Kidney capillary endothelial cell (primary cell): ENCODE measurements at places on chromosomes 4 and X.

GRCh38 chr4:133808151-133808550 is 393.4 kb downstream of the PABPC4L start:
- no peak for DNase-seq

DNA sequence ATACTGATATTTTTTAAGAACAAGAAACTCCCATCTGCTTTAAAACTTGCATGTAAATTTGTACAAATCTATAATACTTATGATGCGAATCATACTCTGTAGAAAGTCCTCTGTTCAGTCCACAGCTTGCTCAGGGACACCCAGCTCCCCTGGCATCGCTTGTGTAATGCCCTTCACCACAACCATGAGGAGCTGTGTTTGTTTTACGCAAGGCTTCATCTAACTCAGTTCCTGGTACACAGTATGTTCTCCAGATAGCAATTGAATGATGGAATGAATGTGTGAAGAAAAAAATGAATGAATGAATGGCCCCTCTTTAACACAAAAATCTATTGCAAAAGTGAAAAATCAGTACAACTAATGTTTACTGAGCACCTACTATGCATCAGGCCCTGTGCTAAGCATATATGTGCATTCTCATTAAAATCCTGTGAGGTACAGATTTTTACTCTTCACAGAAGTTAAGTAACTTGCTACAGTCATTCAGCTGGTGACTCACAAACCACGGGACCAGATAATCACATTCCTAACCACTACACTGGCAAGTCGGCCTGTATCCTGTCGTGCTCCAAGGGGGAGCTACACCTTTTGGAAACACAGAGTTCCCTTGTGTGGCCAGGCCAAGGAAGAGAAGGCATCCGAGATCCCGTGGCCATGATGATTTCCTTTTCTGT is 58.7 kb upstream of the KDR start:
- DNase-seq: peak; percentile 92

GRCh38 chr4:144580430-144580829 is 65.5 kb upstream of the HHIP start:
- DNase-seq: peak; percentile 14

DNA sequence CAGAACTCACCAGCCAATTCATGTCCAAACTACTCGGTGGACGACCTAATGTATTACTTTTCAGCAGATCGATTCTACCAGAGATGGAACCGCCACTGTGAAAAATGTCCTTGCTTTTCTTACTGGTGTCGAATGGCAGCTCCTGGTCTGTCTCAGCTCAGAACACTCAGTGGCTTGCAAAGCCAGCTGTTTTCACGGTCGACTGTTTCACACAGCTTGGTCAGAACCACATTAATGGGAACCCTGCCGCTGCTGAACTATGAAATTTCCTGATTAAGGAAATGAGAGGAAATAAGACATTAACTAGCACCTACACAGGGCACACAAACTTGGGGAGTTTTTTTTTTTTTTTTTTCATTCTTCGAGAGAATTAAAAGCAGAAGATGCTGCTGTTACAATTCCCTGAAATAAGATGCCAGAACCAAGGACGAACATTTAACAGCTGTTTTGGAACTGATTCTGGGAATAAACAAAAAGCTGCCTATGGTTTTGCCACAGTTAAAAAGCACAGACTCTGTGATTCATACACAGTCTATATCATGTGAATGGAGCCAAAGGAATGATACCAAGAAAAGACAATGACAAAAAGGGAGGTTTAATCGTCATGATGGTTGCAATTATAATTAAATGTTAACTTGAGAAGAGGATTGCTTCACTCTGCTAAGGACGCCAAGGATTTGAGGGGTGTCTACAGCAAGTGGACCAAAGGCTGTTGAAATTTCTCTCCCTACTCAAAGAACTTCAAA is 31.3 kb downstream of the SUPT20HL2 start:
- no peak for DNase-seq

GRCh38 chrX:31124536-31124935 is 52.7 kb upstream of the FTHL17 start:
- no peak for DNase-seq

DNA sequence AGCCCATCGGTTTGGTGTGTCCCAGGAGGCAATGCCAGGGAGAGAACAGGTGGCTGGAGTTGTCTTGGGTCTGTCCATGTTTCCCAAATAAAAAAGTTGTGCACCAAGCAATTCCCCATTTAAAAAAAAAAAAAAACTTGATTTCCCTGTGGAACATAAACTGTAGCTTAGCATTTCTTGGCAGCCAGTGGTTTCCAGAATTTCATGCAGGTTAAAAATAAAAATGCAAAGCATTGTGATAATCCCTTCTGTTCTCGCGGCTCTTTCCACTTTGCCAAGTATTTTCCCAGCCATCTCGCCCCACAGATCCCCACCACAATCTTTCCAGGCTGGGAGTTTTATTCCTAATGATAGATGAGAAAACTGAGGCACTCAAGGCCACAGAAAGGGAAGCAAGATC is 51.4 kb upstream of the MSX1 start:
- no peak for DNase-seq

DNA sequence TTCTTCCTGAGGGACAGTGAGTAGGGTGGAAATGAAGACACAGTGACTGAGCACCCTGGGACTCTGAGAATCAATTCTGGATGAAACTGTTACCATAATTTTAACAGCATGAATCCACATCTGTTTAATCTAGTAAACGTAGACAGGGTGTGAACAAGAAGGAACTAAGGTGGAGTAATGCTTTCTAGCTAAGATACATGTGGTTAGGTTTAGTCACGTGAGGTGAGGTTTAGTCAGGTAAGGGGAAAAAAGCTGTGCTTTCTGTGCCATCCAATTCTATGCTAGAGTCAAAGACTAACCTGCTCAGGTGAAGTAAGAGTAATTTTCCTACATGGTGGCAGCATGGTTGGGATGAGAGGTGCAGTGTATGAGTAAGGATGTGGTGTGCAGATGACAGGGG is 54.0 kb upstream of the C4orf54 start:
- DNase-seq: no peak

- DNase-seq: no peak
Observed at GRCh38 chr4:5660185-5660584, 48.2 kb downstream of the EVC2 start.

GRCh38 chrX:139751053-139751452 is 43.1 kb upstream of the MCF2 start:
- DNase-seq: no peak

GRCh38 chr4:47752214-47752613 is 85.7 kb downstream of the CORIN start:
- no peak for DNase-seq

- DNase-seq: no peak
Observed at GRCh38 chr4:60808726-60809485, 391.2 kb upstream of the ADGRL3 start.

DNA sequence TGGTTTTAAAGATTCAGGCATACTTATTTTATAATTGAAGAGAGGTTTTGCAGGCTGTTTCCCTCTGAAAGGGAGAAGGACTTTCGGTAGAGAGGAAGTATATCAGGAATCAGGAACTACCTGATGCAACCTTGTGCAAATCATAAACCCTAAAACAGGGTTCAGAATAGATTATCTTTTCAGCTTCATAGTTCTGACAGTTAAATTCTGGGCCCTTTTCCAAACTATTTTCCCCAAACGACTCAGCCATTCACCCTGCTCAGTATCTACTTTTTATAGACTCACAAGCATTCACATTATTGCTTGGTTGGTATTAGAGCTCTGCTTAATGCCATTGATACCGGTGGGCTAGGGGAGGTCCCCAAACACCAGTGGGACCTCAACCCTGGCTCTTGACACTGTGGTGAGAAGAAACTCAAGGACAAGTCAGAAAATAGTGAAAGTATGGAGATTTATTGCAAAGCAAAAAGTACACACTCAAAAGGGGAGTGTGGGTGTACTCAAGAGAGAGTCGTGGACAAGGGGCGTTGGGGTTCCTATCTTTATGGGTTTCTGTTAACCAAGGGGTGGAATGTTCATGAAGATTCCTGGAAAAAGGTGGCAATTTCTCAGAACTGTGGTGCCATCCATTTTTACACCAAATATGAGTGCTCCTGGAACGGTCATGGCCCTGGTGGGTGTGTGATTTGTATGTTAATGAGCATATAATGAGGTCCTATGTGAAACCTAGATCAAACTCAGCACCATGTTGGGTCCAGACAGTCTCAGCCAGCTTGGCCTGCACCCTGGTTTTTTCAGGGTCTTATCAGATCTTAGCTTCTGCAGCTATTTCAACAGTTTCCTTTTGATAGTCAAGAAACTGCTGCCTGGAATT is 238.3 kb downstream of the DCLK2 start:
- no peak for DNase-seq

GRCh38 chrX:26922278-26922677 is 540.9 kb downstream of the PPP4R3C start:
- DNase-seq: no peak

DNA sequence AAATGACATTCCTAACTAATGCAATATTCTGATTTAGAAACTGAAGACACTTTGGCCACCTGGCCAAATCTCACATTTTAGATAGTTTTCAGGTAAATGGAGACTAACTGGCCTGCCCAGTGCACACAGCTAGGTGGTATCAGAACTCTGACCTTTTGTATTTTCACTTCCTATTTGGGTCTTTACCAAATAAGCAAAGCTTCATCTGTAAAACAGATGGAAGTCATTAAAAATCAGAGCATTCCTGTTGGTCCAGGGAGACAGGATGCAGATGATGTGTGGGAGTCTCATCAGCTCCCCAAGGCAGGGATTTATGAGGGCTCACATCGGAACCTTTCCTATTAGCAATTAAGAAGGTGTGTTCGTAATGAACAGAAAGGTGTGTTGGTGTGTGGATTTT is 57.7 kb downstream of the ARHGAP10 start:
- no peak for DNase-seq

DNA sequence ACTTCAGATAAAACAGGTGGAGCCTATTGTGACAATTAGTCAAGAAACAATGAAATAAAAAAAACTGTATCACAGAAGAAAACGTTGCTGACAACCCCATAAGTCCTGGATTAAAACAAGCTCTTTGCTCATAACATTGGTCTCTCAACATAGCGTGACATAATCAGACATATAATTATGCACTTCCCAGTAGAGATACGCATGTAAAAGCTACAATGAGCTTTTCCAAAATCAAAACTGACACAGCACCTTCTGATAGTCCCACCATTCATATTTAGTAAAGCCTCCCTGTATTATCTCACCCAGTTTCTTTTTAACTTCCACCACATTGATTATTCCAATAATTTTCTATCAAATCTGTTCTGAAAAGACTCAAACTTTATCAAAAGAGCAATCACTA is 372.1 kb upstream of the SMIM31 start:
- DNase-seq: no peak

- DNase-seq: no peak
Observed at GRCh38 chr4:125184116-125184515, 130.6 kb upstream of the FAT4 start.

- no peak for DNase-seq
Observed at GRCh38 chr4:105293360-105293759, 146.7 kb downstream of the TET2 start.

GRCh38 chr4:118839221-118839927 is 3.4 kb upstream of the SEC24D start:
- DNase-seq: no peak

GRCh38 chr4:13706120-13706519 is 78.6 kb upstream of the BOD1L1 start:
- no peak for DNase-seq

GRCh38 chrX:7503251-7503650 is 339.7 kb upstream of the VCX start:
- no peak for DNase-seq
